ENCODE measurements at places on chromosomes 11 and 22.
A peak's percentile ranks its signal among the peaks of the same experiment; 100 is the strongest.

DNA sequence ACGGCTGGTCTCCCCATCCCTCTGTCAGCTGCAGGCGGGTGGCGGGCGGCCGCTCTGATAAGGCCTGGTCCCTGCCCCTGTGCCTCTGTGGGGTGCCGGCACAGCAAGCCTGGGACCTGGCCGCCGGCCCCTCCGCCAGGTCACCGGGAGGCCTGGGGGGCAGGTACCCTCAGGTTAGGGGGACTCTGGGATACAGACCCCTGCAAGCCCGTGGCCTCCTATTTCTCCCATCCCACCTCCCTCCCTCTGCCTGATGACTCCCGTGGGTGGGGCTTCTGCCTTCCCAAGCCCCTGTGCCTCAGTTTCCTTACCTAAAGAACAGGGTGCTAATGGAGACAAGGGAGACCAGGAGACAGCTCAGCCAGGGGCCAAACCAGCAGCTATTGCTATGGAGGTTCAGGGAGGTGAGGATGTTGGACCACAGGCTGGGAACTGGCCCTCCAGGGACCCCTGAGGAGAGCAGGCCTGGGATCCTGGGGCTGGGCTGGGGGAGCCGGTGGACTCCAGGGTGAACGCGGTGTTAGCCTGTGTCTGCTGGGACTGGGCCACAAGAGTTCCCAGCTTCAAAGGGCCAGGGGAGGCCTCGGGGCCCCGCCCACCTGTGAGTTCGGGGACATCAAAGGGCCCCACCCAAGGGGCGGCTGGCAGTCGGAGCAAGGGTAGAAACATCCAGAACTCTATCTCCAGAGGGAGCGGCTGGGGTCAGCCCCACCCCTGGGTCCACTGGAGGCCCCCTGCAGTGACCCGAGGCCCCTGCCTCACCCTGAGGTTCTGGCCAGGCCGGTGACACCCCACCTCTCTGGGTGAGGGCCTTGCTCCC lies 32.0 kb upstream of the TH start:
- DNase-seq = no peak

DNA sequence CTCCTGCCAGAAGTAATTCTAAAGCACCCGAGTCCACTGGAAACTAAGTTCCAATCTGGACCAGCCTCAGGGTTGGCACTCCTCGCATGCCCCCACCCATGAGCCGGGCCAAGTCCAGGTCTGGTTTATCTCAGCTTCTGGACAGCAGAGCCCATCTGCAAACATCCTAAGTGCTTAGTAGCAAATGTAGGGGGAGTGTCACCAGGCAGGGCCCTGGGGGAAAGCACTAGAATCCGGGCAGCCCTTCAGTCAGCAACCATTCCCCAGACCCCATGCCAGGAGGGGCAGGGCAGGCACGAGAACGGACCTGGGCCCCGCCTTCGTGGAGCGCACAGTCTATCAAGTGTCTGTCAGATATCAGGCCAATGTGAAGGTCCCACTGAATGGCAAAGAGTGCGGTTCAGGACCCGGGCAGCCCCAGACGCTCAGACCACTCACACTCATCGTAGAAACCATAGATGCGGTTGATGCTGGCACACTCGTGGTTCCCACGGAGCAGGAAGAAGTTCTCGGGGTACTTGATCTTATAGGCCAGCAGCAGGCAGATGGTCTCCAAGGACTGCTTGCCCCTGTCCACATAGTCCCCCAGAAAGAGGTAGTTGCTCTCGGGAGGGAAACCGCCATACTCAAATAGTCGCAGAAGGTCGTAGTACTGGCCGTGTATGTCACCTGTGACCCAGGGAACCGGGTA lies 1.3 kb downstream of the PPP1CA start:
- DNase-seq = no peak

DNA sequence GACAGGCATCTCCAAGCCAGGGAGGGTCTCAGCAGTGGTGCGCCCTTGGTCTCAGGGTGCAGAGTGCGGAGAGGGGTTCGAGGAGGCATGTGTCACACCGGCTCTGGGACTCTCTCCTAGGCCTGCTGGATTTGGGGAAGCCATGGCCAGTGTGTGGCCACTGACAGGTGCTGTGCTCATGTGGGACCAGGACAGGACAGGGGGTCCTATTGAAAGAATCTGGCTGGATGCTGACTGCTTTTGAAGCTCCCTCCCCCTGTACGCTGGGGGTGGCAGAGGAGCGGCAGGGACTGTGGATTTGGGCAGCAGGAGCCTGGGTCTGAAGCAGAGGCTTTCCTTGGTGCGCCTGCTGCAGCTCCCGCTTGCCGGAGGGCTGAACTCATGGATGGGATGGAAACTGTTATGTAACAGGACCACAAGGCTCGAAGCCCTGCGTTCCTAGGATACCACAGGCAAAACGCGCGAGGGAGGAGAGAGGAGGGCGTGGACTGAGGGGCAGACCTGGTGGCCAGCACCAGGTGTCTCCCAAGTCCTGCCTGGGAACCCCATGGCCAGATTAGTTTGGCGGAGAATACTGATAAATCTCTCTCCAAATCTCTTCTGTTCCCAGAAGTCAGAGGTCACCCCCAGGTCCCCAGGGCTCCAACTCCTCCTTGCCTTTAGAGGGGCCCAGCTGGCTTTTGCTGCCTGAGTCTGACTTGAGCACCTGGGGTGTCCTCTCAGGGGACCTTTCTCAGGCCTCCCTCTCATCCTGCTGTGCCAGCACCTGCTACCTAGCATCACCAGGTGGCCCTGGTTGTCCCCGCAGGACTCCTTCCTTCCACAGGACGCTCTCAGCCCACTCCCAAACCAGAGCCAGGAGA lies 13.8 kb upstream of the TEF start:
- no peak for DNase-seq

GRCh38 chr22:17827466-17827865 lies 53.2 kb upstream of the BID start:
- no peak for DNase-seq

GRCh38 chr11:35786188-35786587 lies 123.6 kb downstream of the TRIM44 start:
- DNase-seq = no peak

GRCh38 chr11:91563176-91563575 lies 661.4 kb upstream of the FAT3 start:
- no peak for DNase-seq

- no peak for DNase-seq
Observed at GRCh38 chr11:26018336-26018735, 313.6 kb upstream of the ANO3 start.

GRCh38 chr22:19891317-19892256 lies 36.9 kb upstream of the GNB1L start:
- DNase-seq = peak; percentile 54

GRCh38 chr11:119316729-119317591 lies at the start of gene MCAM:
Gene MCAM, minus strand, starts transcription at chr11:119317130. Its CDS starts 29 bp downstream, at chr11:119317101.
- no peak for DNase-seq

GRCh38 chr11:112248201-112248600 lies 12.5 kb downstream of the PLET1 start:
- no peak for DNase-seq

Data from iPS DF 6.9 (cell line).